ENCODE measurements at places on chromosomes 11 and 22. TPM values are rescaled to one million over a fixed set of nuclear protein-coding genes. Genes with fewer than 3 reads are reported as not detected.

Gene SOX10
- total RNA-seq: 3.8 TPM

DNA sequence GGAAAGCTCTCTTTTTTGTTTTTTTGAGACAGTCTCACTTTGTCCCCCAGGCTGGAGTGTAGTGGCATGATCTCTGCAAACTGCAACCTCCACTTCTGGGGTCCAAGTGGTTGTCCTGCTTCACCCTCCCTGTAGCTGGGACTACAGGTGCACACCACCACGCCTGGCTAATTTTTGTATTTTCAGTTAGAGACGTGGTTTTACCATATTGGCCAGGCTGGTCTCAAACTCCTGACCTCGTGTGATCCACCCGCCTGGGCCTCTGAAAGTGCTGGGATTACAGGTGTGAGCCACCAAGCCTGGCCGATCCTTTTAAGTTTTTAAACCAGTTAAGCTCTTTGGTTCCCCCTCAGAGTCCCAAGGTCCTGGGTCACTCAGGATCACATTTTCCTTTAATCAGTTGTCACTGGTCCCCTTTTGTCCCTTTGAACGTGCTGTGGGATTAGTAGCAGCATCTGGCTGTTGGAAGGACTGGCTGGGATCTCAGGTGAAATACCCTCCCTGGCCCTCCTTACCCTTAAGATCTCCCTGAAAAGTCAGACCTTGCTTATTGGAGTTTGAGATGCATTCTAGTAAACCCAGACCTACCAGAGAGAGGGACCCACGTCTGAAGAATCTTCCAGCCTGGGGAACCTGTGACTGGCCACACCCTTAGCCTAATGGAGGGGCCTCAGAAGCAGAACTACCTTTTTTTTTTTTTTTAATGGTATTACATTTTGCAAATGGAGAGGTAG is 8.1 kb downstream of the MALAT1 start:
- H3K4me1 ChIP-seq: peaks cover 9% of the 10 kb centered on the region
- H3K4me3 ChIP-seq: peak overlapping the region; percentile 85

GRCh38 chr11:32573228-32573627 is 10.4 kb upstream of the EIF3M start:
- DNase-seq: no peak
- no peaks in the 10 kb centered on the region for H3K36me3 ChIP-seq
- H3K27ac ChIP-seq: no peak overlapping the region
- no peak overlapping the region for H3K4me3 ChIP-seq

DNA sequence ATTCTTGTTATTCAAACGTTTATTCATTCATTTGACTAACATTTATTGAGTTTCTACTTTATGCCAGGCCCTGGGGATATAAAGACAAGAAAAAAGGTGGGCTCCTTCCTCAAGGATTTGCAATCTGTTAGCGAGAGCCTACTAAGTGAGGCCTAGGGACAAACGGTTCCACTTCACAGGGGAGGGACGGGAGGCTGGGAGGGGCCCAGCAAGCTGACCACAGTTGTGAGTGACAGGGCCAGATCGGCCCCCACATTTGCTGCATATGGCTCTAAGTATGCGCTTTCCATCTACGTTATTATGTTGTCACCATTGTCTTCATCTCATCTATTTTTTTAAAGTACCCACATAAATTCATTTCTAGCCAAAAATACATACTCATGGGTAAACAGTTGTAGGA is 271.1 kb downstream of the BUD13 start:
- no peaks in the 10 kb centered on the region for H3K36me3 ChIP-seq
- no peak for DNase-seq
- H3K4me1 ChIP-seq: no peaks in the 10 kb centered on the region
- no peak overlapping the region for H3K27ac ChIP-seq

Gene CLTCL1
- total RNA-seq: 6.0 TPM

GRCh38 chr11:20421946-20422345 is 34.4 kb downstream of the PRMT3 start:
- H3K4me1 ChIP-seq: no peaks in the 10 kb centered on the region
- H3K36me3 ChIP-seq: no peaks in the 10 kb centered on the region
- H3K27ac ChIP-seq: no peak overlapping the region
- no peak for DNase-seq
- no peaks in the 10 kb centered on the region for H3K27me3 ChIP-seq

GRCh38 chr11:107301878-107302277 is 155.7 kb downstream of the CWF19L2 start:
- no peaks in the 10 kb centered on the region for H3K36me3 ChIP-seq
- no peaks in the 10 kb centered on the region for H3K27me3 ChIP-seq
- no peak for DNase-seq
- no peak overlapping the region for H3K4me3 ChIP-seq
